ENCODE measurements at places on chromosomes 13 and 19.

DNA sequence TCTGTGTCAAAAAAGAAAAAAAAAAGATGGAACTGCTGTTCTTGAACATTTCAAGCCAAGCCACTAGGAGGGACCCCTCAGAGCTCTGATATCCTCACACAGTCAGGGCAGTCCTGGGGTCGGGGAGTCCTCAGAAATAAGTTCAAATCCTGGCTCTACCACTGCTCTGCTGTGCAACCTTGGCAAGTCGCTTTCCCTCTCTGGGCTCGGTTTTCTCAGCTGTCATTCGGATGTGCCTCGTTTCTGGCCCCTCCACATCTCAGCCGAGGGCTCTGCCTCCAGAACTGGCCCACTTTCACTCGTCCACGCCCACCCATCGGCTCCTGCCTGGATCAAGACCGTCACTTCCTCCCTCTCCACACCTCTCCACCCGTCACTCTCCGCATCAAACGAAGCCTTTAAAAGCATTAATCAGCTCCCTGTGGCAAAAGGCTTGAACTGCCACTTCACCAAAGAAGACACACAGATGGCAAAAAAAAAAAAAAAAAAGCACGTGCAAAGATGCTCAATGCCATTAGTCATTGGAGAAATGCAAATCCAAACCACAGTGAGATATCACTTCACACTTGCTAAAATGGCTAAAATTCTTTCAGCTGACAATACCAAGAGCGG, 7.4 kb upstream of the ZNRF4 start:
- no peak for DNase-seq

DNA sequence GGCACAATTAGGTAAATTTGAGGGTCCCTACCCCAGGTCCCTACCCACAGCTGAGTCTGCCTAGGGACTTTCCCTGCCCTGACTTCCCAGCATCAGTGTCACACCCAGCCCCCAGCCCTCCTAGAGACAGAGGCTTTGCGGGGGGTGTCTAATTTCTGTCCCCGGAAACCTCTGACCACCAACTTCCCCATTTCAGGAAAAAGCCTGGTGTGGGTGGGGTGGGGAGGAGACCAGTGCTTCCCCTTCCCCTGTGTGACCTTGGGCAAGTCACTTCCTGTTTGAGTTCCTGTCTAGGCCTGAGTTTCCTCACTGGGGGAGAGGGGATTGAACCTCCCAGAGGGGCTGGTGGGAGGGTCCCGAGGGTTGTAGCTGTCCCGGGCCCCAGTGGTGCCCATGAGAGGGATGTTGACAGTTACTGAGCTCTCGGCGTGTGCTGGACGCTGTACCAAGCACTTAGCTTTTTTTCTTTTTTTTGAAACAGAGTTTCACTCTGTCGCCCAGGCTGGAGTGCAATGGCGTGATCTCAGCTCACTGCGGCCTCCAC, 7.9 kb downstream of the VASP start:
- DNase-seq: no peak

DNA sequence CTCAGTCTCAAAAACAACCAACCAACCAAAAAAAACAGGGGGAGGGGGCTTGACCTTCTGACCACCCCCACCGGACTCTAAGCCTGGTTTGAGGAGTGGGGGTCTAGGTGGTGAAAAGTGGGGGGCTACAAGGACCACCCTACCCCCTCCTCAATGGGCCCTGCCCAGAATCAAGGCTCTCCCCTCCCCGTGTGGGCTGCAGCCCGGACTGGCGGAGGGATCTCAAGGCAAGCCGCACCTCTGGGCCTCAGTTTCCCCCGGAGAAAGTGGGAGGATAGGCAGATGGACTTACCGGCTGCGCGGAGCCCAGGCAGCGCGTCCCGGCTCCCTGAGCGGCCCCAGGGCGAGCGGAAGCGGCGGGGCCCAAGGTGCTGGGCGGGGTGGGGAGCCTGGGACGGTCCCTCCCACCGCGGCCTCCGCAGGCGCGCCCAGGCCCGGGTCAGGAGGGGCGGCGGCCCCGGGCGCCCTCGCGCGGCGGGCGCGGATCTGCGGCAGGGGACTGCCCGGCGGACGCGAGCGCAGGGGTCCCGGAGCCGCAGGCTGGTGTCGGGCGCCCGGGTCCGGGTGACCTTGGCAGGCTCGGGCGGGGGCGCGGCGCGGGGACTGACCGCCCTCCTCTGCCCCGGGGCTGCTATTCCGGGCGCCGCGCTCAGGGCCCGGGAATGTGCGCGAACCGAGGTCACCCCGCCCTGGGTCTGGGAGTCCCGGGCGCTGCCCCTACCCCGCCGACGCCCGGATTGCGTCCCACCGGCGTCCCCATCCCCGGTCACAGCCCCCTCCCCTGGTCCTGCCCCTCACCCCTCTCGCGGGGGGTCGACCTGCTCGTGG, at the start of gene ADAMTSL5:
Gene ADAMTSL5 (minus strand): TSS at position 349 of the 828 bp plus-strand sequence. CDS start 2,076 bp downstream, outside the sequence.
- DNase-seq: peak; percentile 34

DNA sequence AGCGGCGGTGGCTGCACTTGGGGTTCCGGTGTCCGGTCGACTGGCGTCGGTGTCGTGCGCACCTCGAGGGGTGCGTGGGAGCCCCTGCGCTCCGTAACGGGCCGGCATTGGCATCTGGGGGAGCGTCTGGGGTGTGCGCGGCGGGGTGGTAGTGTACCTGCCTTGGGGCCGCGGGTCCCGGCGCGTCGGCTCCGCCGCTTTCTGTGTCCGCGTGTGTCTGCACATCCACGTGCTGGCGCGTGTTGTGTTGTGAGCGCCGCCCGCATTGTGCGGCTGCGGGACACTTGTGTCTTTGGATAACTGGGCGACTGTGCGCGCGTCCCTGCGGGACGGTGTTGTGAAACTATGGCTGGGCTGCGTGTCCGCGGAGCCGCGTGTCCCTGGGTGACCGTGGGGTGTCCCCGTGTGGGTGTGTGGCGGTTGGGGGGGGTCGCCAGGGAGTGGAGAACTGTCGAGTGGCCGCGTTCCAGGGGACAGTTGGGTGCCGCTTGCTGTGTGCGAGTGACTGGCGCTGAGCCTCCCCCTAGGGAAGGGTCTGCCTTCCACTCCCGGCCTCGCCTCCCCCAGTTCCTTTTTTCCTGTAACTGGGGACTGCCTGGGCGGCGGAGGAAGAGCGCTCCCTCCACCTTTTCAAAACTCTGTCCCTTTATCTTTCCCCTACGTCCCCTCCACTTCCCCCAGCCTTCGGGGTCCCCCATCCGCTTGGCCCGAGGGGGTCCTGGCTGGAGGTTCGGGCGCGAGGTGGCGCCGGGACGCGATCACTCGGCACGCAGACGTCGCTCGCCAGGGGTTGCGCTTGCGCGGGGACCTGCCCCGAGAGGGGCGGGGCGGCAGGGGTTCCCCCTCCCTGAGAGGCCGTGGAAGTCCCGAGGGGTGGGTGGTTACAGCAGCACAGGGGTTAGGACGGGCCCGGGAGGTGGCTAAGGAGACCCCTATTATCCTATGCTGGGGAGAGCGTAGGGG, 5.7 kb upstream of the NFIC start:
- DNase-seq: peak; percentile 46

- no peak for DNase-seq
These were observed 27.7 kb downstream of the EFNB2 start for GRCh38 chr13:106507560-106508274.

DNA sequence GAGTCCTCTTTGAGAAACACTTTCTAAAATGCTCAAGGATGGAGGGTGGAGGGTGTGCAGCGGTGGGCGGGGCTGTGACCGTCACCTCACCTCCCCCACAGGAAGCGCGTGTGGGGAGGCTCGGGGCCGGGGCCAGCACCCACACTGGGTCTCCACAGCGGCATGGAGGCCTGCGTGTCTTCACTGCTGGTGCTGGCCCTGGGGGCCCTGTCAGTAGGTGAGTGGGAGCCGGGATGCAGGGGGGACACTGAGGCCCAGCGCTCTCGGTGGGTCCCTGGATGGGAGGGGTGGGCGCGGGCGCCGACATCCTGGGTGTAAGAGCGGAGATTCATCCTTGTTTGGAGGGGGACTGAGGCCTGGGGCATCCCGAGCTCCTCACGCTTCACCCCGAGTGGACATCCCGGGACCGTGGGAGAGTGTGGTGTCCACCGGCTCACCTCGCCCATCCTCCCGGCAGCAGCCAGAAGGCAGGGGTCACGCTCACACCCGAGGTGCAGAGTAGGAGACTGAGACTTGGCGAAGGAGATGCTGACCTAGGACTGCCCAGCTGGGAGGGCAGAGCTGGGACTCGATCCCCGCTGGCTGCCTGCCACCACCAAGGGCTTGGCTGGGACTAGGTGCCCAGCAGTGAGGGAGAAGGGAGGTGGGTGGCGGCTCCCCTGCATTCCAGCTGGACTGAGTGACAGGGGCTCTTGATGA, at the start of gene GZMM:
Gene GZMM (plus strand): TSS at position 144 of the 699 bp plus-strand sequence. CDS start 19 bp downstream, at position 163.
- DNase-seq: peak; percentile 66

DNA sequence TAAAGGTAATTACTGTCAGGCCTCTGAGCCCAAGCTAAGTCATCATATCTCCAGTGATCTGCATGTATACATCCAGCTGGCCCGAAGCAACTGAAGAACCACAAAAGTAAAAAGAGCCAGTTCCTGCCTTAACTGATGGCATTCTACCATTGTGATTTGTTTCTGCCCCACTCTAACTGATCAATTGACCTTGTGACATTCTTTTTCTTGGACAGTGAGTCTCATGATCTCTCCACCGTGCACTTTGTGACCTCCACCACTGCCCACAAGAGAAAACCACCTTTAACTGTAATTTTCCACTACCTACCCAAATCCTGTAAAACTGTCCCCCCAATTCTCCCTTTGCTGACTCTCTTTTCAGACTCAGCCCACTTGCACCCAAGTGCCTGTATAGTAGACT, 17.2 kb upstream of the CXCL17 start:
- no peak for DNase-seq

- DNase-seq: no peak
These were observed 50.7 kb downstream of the UGGT2 start for GRCh38 chr13:96002322-96003131.

DNA sequence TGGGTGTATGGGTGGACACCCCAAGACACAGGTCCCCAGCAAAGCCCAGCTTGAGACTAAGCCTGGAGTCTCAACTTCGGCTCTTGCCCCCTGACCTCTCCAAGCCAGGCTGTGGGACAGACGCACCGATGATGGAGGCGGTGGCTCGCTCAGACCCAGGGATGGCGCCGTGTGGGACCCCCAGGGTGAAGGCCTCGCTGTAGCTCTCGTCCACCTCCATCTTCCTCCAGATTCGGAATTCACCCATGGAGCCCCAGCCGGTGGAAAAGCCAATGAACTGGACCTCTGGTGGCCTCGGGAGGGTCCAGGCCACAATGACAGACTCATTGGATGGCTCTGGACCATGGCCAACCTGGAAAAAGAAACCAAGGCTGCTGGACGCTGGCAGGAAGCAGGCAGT, 39.1 kb downstream of the F2RL3 start:
- no peak for DNase-seq

DNA sequence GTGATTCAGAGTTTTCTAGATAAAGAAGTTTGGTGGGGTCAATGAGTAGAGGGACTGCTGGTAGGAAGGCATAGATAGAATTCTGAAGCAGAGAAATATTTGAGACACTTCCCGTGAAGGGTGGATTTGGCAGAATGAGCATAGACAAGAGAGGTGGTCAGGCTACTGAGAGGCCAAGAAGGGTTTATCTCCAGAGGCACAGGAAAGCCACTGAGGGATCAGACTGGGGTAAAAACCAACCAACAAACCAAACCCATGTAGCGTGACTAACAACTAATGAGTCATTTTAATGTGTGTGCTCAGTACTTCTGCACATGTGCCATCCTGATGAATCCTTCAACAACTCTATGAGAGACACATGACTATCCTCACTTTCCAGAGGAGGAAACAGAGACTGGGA, 60.0 kb upstream of the SERP2 start:
- no peak for DNase-seq

- no peak for DNase-seq
These were observed 18.1 kb upstream of the LRP3 start for GRCh38 chr19:33175886-33176669.

- no peak for DNase-seq
These were observed 59.4 kb downstream of the CCNE1 start for GRCh38 chr19:29871143-29871542.

DNA sequence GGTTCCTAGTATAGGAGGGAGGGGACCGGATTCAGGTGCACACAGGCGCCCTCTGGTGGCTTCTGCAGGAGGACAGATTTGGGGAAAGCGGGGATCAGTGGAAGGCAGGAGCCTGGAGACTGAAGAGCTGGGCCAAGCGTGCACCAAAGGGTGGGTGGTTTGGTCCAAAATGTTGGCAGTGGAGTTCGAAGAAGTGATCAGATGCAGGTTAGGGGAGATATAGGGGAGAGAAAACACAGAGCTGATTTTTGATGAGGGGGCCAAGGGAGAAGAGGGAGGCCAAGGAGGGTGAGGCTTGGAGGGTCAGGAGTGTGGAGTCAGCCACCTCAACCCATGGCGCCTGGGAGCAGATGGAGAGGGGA, 6.8 kb upstream of the CARM1 start:
- DNase-seq: peak; percentile 65

DNA sequence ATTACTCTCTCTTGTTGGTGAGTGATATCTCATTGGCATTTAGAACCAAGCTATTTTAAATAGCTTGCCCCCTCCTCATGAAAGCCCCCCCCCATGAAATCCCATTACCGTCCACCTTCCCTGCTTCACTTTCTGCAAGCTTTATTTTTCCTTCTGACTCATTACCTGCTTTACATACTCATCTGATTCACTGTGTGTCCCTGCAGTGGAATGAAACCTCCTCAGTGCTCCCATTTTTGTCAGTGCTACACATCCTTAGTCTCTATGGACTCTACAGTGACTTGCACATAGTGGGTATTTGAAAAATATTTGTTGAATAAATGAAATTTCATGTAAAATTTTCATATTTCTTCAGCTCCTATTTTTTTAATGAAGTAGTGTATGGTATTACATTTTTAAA, 62.3 kb downstream of the DOCK9 start:
- DNase-seq: no peak

- DNase-seq: no peak
These were observed 9.8 kb upstream of the DACT3 start for GRCh38 chr19:46670813-46671212.

DNA sequence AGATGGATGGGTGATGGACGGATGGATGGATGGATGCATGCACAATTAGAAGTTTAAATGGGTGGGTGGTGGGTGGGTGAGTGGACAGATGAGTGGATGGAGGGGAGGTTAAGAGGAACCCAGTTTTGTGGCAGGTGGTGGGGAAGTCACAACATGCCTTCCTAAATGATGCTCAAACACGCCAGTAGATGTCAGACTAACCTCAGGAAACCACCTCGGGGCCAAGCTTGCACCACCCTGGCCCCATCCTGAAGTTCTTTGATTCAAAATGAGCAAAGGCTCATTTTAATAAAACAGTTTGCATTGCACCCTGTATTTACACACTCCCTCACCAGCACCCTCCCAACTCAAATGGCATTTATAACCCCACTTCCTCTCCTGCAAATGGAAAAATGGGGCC, 91.4 kb upstream of the CACNA1A start:
- DNase-seq: no peak

GRCh38 chr19:13137290-13137794, 12.8 kb downstream of the STX10 start:
- DNase-seq: no peak

Measured in activated T-helper 1 cell treated with anti-CD3 and anti-CD28 coated beads, Interleukin-2, amount 50 U/mL, for 16 hours (primary cell).